ENCODE measurements at places on chromosomes 2 and 18.

DNA sequence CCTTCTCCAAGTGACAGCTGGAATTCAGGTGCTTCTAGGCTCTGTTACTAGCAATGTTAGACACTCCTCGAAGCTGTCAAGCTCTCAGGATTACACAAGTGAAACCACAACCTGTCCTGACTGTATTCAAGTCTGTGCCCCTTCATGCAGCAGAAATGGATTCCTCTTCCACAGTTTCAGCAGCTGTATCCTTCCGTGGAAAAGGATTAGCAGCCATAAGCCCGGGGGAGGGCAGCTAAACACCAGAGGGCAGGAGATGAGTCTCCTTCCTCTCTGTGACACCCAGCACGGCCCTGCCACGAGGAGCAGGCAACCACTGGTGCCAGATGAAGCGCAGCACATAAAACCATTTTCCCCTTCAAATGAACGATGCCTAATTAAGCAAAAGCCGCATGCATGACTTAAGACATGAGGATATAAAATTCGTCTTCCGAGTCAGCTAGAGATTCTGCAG lies 1.2 kb downstream of the ST3GAL5 start:
- peak; percentile 80 for DNase-seq

DNA sequence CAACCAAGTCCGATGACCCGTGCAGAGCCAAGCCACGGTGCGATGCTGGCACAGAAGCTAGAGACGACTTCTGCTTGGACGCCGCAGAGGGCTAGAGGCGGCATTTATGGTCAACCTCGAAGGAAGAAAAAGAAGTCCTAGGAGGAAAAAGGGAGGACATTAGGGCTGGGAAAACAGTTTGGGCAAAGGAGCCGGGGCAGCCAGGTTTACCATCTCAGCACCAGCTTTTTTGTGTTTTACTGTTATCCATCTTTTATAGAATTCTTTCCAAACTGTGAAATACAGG lies 643 bp upstream of the DTNB start:
- no peak for DNase-seq

GRCh38 chr18:54020156-54020745 lies 204.2 kb downstream of the MBD2 start:
- no peak for DNase-seq

GRCh38 chr18:73940721-73941120 lies 206.9 kb downstream of the FBXO15 start:
- DNase-seq: no peak
